Left lung (tissue), 14 donors: ENCODE measurements at places on chromosomes 1 and 21. TPM values are rescaled to one million over a fixed set of nuclear protein-coding genes. Genes with fewer than 3 reads are reported as not detected.

GRCh38 chr1:51433269-51433971 lies 85.6 kb downstream of the EPS15 start:
- no peak for DNase-seq

- no peak for DNase-seq
These were observed 30.8 kb upstream of the PSMB2 start for GRCh38 chr1:35672116-35672515.

- no peak for DNase-seq
These were observed 47.3 kb downstream of the EIF4G3 start for GRCh38 chr1:21129407-21129806.

DNA sequence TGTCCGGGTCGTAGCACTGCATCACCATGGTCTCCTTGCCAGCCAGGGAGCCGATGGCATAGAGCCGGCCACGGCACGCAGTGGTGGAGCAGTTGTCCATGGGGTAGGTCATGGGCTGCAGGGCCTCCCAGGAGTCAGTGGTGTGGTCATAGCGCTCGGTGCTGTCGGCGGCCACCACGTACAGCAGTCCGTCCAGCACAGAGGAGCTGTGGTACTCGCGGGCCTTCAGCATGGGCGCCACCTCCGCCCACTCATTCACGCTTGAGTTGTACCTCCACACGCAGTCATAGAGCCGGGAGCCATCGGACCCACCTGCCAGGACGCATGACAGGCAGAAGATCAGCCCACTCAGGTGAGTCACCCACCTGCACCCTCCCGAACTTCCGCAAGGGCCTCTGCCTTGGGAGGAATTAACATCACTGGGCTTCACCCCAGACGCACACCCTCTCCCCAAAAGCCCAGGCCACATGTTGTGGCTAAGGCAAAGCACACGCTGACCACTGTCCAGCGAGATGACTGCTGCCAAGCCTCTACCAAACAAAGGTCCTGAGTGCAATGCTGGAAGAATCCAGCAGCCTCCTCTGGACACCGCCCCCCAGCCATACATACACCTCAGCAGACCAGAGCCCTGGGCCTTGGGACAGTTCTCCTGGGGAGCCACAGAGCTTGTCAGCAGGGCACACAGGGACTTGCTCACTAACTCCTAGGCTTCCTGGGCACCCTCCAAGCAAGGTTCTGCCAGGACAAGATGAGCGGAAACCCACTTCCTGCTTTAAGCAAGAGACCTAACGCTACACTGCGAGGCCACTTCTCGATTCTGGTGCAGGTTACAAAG lies 3.3 kb downstream of the KLHL21 start:
- DNase-seq: no peak

- no peak for DNase-seq
These were observed 47.1 kb downstream of the CACHD1 start for GRCh38 chr1:64516803-64517568.

DNA sequence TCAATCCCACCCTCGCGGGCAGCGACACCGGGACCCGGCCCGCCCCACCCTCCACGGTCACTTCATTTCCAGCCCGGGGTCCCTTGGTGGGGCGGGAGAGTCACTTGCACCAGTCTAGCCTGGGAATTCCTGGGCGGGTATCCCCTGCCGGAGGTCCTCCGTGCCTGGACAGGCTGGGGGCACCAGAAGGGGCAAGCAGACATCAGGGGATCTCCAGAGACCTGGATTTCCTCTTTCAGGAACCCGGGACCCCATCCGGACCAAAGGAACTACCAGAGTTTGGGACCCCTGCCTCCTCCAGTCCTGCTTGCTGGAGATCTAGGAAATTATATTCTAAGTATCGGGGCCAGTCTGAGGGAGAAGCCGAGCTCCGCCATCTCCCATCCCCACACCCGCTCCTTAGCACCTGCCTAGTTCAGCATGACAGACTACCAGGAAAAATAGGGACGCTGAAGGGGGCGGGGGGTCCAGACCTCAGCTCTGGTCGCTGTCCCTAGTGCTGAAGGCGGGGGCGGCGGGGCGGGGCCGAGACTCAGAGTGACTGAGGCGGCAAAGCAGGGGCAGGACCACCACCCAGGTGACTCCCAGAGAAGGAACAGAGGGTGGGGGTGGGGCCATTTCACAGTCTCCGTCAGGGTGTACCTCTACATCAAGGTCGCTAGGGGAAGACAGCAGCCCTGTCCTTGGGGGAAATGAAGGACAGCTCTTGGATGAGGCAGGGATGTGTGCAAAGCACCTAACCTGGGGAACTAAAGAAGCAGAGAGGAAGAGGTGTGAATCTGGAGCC lies 832 bp downstream of the HCN3 start:
- peak; percentile 58 for DNase-seq

DNA sequence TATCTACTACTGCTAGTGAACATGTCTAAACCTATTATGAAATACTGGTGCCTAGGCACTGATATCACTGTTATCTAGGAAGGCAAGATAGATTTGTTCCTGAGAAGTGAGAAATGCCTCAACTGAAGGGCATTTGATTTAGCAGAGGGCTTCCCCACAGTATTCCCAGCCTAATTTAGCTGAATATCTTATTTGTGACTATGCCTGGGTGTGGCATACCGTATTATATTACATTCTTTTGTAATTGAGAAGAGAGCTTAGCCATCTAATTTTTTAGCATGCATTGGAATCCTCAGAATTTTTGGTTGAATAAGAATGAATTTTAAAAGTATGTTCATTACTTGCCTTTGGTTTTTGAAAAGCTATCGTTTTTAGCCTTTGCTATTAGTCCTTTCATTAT lies 99.1 kb downstream of the ZP4 start:
- no peak for DNase-seq

DNA sequence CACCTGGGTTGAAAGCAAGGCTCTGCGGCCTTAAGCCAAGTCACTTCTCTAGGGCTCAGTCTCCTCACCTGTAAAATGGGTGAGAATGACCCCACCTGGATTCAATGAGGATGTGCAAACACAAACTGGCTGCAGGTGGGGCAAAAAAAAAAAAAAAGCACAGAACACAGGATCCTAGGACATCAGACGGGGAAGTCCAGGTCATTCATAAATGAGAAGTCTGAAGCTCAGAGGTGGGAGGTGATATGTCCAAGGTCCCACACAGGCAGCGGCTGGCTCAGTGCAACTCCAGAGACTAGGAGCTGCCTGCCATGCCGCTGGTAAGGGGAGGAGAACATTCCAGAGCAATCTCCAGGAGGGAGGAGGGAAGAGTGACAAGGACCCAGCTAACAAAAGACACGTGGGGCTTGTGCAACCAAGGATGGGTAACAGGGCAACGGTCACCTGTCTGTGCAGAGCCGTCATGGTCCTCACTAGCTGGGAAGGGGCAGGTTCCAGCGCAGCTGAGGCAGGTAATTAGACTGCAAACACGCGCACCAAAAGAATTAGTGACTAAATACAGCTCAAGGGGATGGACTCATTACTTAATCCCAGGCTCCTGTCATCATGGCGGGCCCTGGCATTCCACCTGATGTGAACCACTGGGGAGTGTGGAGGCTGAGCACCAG lies 19.5 kb downstream of the IFFO2 start:
- DNase-seq: no peak

DNA sequence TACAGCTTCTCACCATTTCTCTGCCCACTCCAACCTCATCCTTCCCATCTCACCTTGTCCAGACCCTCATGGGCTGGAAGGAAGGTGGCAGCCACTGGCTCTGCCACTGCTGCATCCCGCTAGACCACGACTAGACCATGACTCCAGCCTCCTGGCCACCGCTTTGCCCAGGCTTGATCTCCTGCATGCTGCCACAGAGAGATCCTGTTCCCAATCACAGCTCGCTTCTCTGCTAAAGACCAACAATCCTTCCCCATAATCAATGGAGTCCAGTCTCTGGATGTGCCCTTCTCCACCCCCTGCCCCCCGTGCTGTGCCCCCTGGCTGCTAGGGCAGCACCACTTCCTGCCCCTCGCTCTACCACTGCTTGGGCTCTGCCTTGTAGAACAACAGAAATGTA lies 64.9 kb upstream of the DMRTB1 start:
- DNase-seq: no peak

- no peak for DNase-seq
These were observed 307.0 kb downstream of the ST6GALNAC3 start for GRCh38 chr1:76381450-76382097.

- DNase-seq: no peak
These were observed 45.4 kb downstream of the ADSS2 start for GRCh38 chr1:244406337-244406736.

- no peak for DNase-seq
These were observed 660 bp upstream of the PDE4B start for GRCh38 chr1:65791801-65792668.

DNA sequence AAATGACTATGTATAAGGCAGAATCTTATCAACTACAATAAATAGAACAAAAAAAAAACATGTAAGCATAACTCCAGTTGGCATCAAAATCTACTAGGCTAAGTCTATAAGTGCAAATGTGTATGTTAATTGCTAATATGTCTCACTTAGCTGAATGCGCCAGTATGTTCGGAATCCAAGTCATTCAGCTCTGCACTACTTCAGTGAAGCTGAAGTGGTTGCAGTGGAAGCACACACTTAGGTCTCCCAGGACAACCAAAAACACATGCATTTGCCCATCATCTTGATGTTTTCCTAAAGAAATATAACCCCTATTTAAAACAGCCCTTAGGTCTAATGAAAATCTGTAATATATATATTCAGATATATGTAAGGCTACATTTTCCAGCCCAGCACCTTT lies 41.0 kb upstream of the RGS2 start:
- DNase-seq: no peak

- DNase-seq: no peak
These were observed 103.6 kb downstream of the GALNT2 start for GRCh38 chr1:230170622-230171021.

GRCh38 chr1:197195100-197195499 lies 48.6 kb upstream of the ASPM start:
- DNase-seq: no peak

DNA sequence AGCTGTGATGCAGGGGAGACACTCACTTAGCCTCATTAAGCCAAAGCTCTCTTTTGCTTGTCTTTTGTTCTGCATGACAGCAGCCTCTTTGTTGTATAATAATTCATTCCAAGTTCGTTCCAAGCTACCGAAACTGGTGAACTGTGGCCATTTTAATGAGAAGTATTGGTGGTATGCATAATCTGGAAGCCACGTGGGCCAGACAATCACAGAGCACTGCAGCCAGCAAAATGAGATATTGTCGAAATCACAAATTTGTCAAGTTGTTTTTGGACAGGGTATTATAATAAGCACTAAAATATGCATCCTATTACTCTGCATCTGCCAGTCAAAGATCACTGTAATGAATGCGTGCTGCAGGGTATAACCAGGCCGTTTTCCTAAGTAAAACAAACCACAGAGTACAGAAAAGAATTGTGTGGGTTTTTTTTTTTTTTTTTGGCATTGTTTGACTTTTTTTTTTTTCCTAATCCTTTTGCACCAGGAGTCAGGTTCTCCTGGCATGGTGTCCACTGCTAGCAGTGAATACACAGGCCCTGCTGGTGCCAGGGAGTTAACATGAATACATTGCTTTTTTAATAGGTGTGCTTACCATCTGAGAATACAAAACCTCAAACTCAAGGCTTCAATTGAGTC lies 423.9 kb downstream of the PTBP2 start:
- no peak for DNase-seq

DNA sequence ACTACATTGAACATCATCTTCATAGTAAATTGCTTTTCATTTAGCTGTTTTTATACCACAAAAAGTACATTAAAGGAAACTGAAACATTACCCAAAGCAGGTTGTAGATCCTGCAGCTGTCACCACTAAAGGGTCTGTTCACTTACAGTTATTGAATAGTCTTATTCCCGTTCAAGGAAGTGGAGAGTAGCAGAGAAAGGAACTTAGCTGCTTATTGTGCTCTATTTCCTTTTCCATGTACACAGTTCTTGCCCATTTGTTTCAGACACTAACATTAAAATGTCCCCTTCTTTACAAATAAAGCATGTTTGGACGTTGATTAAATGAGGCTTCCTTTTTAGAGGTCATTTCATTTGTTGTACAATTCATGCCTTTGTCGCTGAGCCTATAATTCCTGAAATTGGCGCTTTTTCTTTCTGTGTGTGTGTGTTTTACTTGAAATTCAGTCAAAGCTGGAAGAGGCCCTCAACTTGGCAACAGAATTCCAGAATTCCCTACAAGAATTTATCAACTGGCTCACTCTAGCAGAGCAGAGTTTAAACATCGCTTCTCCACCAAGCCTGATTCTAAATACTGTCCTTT lies 44.4 kb upstream of the BMP8A start:
- no peak for DNase-seq

DNA sequence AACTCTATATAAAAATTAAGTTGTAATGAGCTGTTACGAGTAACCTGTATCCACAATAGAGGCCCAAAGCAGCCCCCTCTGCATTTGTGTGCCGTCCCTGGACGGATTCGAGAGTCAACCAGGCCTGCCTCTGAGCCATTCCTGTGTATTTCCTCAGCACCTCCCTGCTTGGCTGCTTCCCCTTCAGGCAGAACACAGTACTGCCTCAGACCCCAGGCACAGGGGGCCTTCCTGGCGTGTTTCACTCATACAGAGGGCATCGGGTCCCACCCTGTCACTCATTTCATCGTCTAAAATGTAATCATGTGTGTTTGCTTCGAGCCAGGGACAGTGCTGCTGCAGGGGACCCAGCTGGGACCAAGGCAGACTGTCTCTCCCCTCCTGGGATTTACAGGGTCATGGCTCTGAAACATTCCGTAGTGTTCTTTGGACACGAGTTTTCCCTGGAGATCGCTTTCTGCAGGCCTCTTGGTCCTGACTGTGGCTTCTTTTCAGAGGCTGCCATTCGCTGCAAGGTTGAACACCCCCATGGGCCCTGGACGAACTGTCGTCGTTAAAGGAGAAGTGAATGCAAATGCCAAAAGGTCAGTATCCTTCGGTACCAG lies 19.4 kb downstream of the LGALS8 start:
- DNase-seq: no peak

GRCh38 chr1:200886594-200886993 lies 8.1 kb upstream of the INAVA start:
- no peak for DNase-seq

- DNase-seq: no peak
These were observed 73.2 kb downstream of the ZC3H11B start for GRCh38 chr1:219539645-219540254.

GRCh38 chr1:76949503-76949902 lies 82.2 kb downstream of the ST6GALNAC5 start:
- DNase-seq: no peak

F13B gene
- not detected for polyA plus RNA-seq

C8A gene
- polyA plus RNA-seq: not detected

C1orf185 gene
- polyA plus RNA-seq: not detected

UMODL1 gene
- polyA plus RNA-seq: 0.48 TPM

LCE6A gene
- polyA plus RNA-seq: not detected

B3GALT2 gene
- 19.1 TPM for polyA plus RNA-seq

ATP5IF1 gene
- polyA plus RNA-seq: 143 TPM
